Activated T-cell treated with anti-CD3 and anti-CD28 coated beads for 4 hours (primary cell): ENCODE measurements at places on chromosomes 13 and 19.
A peak's percentile ranks its signal among the peaks of the same experiment; 100 is the strongest.

- no peak for DNase-seq
Observed at GRCh38 chr13:94854688-94855087, 142.3 kb upstream of the SOX21 start.

DNA sequence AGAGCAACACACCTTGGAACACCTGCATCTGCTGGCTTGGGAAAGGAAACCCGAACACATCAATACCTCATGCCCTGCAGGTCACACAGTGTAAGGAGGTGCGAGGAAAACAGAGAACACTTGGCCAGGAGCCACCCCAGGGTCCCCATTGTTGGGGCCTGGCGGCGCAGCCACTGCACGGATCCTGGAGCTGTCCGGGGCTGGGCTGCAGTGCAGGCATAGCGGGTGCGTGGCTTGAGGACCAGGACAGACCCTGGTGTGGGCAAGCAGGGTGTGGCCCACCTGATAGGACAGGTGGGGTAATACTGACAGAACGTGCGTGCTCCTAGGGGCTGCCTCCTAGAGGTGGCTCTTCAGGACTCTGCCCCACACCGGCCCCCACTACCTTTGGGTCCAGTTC lies 16.8 kb upstream of the TMEM160 start:
- no peak for DNase-seq

- no peak for DNase-seq
Observed at GRCh38 chr13:111664696-111665095, 344.3 kb downstream of the TEX29 start.

- no peak for DNase-seq
Observed at GRCh38 chr13:44140888-44141724, 232.5 kb upstream of the SERP2 start.

DNA sequence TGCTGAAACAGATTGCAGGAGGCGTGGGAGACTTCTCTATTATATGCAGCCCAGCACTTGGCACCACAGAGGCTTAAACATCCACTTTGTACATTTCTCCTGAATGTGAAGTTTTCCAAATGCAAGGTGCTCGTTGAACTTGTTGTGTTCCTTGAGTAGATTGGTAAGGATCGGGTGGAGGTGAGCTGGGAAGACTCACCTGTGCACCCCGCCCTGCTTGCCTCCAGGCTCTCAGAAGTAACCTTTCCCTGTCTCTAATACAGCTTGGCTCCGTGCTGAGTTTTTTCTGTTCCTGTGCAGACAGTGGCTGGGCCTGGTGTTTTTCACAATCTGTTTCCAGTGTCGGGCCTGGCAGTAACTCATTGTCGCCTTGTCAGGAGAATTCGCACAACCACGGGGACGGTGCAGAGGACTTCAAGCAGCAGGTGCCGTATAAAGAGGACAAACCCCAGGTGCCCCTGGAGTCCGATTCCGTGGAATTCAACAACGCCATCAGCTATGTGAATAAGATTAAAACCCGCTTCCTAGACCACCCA lies 12.3 kb downstream of the SIN3B start:
- no peak for DNase-seq

DNA sequence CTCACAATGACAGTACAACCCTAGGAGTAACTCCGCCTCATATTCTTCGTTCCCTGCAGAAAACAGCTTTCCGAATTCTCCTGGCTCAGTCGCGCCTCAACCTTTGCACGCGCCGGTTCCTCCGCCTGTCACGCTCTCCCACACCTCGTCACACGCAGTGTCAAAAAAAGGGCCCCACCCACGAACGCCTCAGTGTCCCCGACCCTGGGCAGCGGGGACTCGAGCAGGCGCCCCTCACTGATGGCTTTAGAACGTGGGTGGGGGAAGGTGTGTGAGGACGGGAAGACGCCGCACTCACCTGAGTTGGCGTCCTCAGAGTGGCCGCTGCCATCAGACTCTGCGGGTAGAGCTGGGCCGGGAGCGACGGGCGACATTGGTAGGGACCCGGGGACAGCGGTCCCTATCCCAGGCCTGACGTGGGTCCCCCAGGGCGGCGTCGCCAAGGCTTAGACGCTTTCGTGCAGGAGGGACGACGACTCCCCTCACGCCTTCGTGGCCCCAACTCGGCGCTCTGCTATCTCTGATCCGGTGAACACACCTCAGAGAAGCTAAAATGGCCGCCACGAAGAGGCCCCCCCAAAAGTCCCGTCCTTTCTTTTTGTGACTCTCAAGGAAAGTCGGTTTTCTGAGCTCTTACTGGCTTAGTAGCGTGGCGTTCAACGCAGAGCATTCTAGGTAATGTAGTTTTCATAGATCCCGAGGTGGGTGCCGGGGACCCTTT lies at the start of gene ZNF154:
ZNF154 (minus strand) TSS at position 564 of the 721 bp plus-strand sequence; CDS start at position 331, 233 bp downstream.
- peak; percentile 9 for DNase-seq

GRCh38 chr19:39156326-39157230 lies 31.0 kb downstream of the PAK4 start:
- DNase-seq, result no peak

- DNase-seq, result no peak
Observed at GRCh38 chr13:60788156-60788829, 391.3 kb downstream of the TDRD3 start.

DNA sequence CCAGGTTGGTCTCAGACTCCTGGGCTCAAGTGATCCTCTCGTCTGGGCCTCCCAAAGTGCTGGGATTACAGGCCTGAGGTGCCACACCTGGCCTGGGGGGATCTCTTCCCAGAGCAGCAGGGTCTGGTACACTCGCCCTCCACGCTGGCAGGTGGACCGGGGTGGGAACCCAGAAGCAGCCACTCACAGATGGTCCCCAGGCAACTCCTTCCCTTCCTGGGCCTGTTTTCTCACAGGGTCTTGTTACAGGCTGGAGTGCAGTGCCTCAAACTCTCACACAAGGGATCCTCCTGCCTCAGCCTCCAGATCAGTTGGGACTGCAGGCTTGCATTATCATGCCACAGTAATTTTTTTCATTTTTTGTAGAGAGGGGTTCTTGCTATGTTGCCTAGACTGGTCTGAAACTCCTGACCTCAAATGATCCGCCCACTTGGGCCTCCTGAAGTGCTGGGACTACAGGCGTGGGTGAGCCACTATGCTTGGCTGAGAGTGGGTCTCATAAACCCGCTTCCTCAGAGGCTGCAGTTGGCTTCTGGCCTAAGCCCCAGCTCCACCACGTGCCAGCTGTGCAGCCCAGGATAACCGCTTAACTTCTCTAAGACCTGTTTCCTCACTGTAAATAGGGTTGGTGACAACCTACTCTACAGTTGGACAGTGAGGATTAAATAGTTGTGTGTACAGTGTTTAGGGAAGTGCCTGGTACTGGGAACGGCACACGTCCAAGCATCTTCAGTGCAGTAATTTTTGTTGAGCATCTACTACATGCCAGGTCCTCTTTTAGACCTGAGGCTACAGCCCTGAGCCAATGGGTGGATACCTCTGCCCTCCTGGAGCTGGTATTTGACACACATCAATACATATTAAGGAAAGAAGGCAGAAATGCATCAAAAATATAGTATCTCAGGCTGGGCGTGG lies 871 bp upstream of the CCER2 start:
- no peak for DNase-seq

GRCh38 chr19:2633693-2634075 lies 68.8 kb downstream of the GNG7 start:
- DNase-seq, result no peak

- no peak for DNase-seq
Observed at GRCh38 chr19:10142701-10143375, 23.1 kb upstream of the EIF3G start.

- no peak for DNase-seq
Observed at GRCh38 chr13:100423375-100423774, 165.2 kb downstream of the GGACT start.

DNA sequence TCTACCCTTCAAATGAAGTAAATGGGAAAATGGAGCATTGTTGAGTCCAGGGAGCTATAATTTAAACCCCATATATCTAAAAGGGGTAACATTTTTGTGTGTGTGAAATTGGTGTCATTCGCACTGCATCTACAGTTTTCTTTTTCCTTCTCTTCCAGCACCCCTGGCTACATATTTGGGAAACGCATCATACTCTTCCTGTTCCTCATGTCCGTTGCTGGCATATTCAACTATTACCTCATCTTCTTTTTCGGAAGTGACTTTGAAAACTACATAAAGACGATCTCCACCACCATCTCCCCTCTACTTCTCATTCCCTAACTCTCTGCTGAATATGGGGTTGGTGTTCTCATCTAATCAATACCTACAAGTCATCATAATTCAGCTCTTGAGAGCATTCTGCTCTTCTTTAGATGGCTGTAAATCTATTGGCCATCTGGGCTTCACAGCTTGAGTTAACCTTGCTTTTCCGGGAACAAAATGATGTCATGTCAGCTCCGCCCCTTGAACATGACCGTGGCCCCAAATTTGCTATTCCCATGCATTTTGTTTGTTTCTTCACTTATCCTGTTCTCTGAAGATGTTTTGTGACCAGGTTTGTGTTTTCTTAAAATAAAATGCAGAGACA lies 28.6 kb downstream of the ALOX5AP start:
- no peak for DNase-seq
